Keratinocyte (primary cell): ENCODE measurements at places on chromosomes 16 and 17.

DNA sequence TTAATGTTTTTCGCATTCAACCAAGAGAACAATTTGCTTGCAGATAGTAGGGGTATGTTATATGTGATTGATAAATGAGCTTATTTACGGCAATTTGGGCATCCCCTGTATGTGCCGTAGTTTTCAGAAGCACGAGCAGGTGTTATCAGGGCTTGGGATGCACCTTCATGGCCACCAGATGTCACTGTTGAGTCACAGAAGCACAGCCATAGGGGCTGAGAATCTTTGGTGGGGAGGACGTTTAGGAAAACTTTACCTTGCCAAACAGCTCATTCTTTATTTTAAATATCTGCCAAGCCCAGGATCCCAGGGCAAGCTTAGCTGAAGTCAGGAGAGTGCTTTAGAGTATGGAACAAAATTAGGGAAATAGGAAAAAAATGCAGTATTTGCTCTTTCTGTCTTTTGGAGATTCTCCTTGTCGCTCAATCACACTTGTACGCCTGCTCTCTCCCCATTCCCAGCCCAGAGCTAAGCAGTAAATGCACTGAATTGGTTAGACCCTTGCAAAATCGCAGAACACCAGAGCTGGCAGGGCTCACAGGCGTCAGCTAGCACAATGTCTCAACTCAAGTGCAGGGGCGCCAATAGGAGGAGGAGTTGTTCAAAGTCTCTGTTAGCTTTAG lies 93.6 kb upstream of the MPHOSPH6 start:
- H3K4me1 ChIP-seq = no peaks in the 10 kb centered on the region
- no peak overlapping the region for H3K4me3 ChIP-seq
- no peak for DNase-seq
- no peak overlapping the region for H3K27ac ChIP-seq
- H3K27me3 ChIP-seq = peaks cover 16% of the 10 kb centered on the region

DNA sequence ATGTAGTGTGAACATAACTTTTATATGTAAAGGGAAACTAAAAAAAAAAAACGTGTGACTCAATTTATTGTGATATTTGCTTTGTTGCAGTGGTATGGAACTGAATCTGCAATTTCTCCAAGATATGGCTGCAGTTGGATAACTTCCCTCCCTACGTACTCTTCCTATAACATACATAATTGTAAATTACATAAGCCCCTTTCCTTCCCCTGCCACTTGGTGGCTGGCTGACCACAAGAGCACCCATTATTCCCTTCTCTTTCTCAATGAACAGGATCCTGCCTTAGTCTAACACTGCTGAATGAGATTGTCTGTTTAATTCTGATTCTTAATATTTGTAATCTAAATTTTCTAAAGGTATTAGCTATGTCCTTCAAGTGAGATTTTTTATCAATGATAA lies 27.8 kb downstream of the CCL4 start:
- no peak overlapping the region for H3K27ac ChIP-seq
- no peak overlapping the region for H3K4me3 ChIP-seq
- no peaks in the 10 kb centered on the region for H3K4me1 ChIP-seq
- H3K27me3 ChIP-seq = peaks cover 4% of the 10 kb centered on the region
- no peak for DNase-seq

DNA sequence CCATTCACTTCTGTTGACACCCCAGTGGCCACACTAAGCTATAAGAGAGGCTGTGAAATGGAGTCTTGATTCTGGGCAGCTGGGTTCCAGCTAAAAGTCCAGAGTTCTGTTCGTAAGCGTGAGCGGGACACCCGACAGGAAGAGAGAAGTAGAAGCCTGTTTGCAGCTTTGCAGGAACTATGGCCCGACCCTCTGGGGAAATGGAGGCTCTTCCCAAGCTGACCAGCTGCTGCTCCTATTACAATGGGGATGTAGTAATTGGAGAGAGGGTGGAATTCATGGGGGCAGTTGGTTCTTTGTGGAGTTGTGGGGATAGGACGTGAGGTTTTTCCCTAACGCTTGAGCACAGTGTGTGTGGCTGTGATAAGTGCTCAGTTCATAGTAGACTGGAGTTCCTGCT lies 28.4 kb downstream of the UBALD1 start:
- no peaks in the 10 kb centered on the region for H3K36me3 ChIP-seq
- H3K4me3 ChIP-seq = no peak overlapping the region
- H3K27ac ChIP-seq = no peak overlapping the region
- H3K4me1 ChIP-seq = no peaks in the 10 kb centered on the region
- DNase-seq = no peak
- peaks cover 3% of the 10 kb centered on the region for H3K27me3 ChIP-seq

DNA sequence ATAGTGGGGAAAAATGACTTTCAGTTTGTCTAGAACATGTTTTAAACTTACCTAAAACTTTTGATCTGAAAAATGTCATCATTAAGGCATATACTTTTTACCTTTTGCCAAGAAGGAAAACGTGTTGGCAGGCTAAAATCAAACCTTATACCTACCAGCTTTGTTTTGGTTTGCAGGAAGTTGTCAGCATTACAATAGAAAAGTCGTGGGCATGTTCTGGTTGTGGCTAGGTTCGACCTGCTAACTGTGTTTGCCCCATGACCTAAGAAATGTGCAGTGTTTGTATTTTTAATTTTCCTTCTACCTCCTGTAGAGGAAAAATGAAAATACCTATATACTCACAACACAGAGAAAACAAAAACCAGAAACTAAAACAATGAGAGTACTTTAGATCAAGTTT lies 13.0 kb downstream of the SKAP1 start:
- H3K27me3 ChIP-seq = peaks cover 19% of the 10 kb centered on the region
- no peaks in the 10 kb centered on the region for H3K36me3 ChIP-seq
- no peaks in the 10 kb centered on the region for H3K4me1 ChIP-seq
- no peak overlapping the region for H3K4me3 ChIP-seq
- DNase-seq = no peak

DNA sequence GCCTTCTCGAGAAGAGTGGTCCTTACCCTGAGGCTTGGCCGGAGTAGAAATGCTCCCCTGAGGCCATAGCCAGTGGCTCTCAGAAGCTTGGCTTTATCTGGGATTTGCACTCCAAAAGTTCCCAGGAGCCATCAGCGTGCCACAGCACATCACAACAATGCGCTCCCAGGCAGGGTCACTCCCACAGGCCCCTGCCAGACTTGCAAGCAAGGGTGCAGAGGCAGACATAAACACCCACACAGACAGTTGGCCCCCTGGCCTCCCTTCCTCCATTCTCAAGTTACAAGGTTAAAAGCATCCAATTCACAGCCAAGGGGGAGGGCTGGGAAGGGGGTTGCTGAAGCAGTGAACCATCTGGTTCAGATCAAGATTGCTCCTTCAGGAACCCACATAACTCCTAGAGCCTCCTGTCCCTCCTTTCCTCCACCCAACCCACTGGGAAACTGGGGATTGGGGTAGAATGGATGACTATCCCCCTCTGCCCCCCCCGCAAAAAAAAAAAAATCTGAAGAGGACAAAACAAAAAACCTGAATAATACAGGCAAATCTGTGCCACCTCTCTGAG lies 1.8 kb downstream of the ST3GAL2 start:
- H3K27me3 ChIP-seq = no peaks in the 10 kb centered on the region
- H3K4me1 ChIP-seq = peaks cover 31% of the 10 kb centered on the region
- no peak overlapping the region for H3K4me3 ChIP-seq

DNA sequence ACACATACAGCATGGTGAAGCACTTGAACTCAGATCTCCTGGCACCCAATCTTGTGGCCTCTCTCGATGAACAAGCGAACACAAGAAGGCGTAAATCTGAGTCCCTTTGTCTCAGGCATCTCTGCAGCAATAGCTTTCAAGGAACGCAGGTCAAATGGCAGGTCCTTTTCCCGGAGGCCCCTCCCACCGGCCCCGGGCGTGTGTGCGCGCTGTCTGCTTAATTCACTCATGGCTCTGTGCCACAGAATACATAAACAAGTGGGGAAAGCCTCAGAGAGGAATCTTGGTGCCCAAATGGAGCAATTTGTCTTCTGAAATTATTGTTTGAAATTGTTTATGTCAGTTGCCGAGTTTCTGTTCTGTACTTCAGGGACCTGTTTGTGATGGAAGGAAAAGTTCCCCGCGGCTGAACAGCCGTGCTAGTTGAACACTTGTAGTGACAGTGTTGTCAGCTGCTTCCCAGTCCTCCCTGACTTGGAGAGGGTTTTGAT lies 14.8 kb downstream of the MYOCD start:
- DNase-seq = no peak
- H3K27ac ChIP-seq = no peak overlapping the region
- H3K4me3 ChIP-seq = no peak overlapping the region
- H3K36me3 ChIP-seq = no peaks in the 10 kb centered on the region

GRCh38 chr16:23950898-23951297 lies 115.1 kb downstream of the PRKCB start:
- H3K27ac ChIP-seq = no peak overlapping the region
- no peak overlapping the region for H3K4me3 ChIP-seq

DNA sequence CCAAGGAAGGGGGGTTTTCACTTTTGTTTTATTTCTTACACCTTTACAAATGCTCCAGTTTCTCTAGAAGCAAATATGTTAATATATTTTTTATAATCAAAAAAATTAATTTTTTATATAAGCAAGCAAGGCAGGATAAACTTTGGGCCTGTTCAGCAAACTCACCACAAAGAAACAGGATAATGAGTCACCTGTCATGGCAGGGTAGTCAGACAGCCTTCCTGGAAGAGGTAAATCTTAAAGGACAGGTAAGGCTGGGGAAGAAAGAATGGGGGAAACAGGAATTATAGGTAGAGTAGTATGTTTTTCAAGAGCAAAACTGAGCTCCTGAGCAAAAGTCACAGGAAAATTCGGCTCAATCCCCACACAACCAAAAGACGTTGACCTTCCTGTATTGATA lies 186.3 kb upstream of the SOX9 start:
- H3K36me3 ChIP-seq = no peaks in the 10 kb centered on the region
- H3K27me3 ChIP-seq = no peaks in the 10 kb centered on the region
- H3K4me3 ChIP-seq = no peak overlapping the region
- H3K27ac ChIP-seq = no peak overlapping the region
- peaks cover 24% of the 10 kb centered on the region for H3K4me1 ChIP-seq

- DNase-seq = no peak
- H3K36me3 ChIP-seq = peaks cover 32% of the 10 kb centered on the region
- H3K4me1 ChIP-seq = no peaks in the 10 kb centered on the region
- H3K4me3 ChIP-seq = no peak overlapping the region
- no peaks in the 10 kb centered on the region for H3K27me3 ChIP-seq
- H3K27ac ChIP-seq = no peak overlapping the region
Measured at GRCh38 chr16:56362706-56363105, 62.6 kb downstream of the AMFR start.

DNA sequence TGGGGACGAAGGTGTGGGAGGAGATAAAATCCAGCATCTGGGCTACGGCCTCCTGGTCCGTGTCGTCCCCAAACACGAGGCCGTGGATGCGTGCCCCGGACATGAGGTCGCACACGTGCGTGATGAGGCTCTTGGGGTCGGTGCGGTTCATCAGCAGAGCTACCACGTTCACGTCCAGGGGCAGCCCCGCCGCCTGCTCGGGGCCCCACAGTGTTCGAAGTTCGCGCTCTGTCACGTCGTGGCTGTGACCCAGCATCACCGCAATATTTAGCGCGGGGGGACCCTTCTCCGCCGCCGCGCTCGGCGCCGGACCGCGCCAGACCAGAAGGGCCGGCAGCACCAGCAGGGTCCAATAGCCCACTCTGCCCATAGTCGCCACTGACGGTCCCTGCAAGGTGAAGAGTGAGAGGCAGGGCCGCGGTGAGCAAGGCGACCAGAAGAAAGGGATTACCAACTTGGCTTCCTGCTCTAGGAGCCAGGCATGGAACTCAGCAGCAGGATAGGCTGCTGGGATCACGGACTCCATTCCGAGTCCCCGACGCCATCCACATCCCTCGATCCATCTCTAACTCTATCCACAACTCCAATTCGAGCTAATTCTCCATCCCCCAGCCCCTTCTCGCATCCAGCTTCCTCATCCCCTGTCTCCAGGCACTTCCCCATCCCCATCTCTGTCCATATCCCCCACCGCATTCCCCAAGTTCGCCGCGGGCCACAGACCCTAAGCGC lies 2.0 kb downstream of the GRIN2A start:
- no peak for DNase-seq
- H3K27ac ChIP-seq = no peak overlapping the region
- peaks cover 47% of the 10 kb centered on the region for H3K27me3 ChIP-seq
- H3K4me1 ChIP-seq = peaks cover 10% of the 10 kb centered on the region
- no peaks in the 10 kb centered on the region for H3K36me3 ChIP-seq

GRCh38 chr17:64219571-64219970 lies 43.5 kb downstream of the TEX2 start:
- no peak for DNase-seq
- no peak overlapping the region for H3K4me3 ChIP-seq
- H3K27me3 ChIP-seq = no peaks in the 10 kb centered on the region
- no peak overlapping the region for H3K27ac ChIP-seq
- H3K4me1 ChIP-seq = peaks cover 7% of the 10 kb centered on the region
- H3K36me3 ChIP-seq = peaks cover 3% of the 10 kb centered on the region

GRCh38 chr17:81995463-81996231 lies 18.2 kb downstream of the ASPSCR1 start:
- no peaks in the 10 kb centered on the region for H3K27me3 ChIP-seq
- H3K4me1 ChIP-seq = peaks cover 14% of the 10 kb centered on the region
- H3K4me3 ChIP-seq = no peak overlapping the region
- no peak overlapping the region for H3K27ac ChIP-seq
- DNase-seq = no peak

- no peaks in the 10 kb centered on the region for H3K36me3 ChIP-seq
- H3K27ac ChIP-seq = no peak overlapping the region
- peaks cover 11% of the 10 kb centered on the region for H3K27me3 ChIP-seq
- no peaks in the 10 kb centered on the region for H3K4me1 ChIP-seq
- H3K4me3 ChIP-seq = no peak overlapping the region
- DNase-seq = no peak
Measured at GRCh38 chr17:19558946-19559345, 25.3 kb downstream of the SLC47A1 start.

DNA sequence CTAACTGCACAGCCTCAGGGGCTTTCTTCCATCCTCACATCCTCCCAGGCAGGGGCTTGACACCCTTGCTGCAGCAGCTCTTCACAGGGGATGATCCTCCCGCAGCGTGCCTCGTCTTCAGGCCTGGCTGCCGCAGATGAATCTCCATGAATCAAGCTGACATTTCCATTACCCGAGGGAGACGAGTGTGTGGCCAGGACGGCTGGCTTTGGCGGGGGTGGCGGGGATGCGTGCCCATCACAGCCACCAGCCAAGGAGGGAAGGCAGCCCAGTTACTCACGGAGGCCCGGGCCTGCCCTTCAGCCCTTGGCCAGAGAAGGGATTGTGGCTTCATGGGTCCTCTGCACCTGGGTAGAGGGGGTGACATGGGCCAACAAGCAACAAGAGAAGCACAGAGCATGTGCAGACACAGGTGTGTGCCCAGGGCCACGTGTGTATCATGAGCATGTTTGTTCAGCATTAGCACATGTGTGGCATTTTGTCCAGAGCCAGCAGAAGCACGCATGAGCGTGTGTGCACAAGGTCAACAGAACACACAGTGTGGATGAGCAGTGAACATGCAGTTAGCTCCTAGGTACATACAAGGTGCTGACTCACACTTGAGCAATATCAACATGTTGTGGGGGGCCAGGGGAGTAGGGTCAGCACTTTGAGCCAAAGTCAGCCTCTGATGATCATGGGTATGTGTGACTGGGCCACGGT lies 236.4 kb downstream of the KATNIP start:
- H3K27me3 ChIP-seq = no peaks in the 10 kb centered on the region
- H3K36me3 ChIP-seq = no peaks in the 10 kb centered on the region
- DNase-seq = no peak
- no peaks in the 10 kb centered on the region for H3K4me1 ChIP-seq
- no peak overlapping the region for H3K27ac ChIP-seq

GRCh38 chr16:80580109-80580832 lies 39.5 kb downstream of the DYNLRB2 start:
- no peak overlapping the region for H3K4me3 ChIP-seq
- H3K36me3 ChIP-seq = no peaks in the 10 kb centered on the region
- H3K27me3 ChIP-seq = no peaks in the 10 kb centered on the region
- H3K27ac ChIP-seq = no peak overlapping the region

GRCh38 chr17:9850151-9850550 lies 24.4 kb downstream of the GLP2R start:
- no peak for DNase-seq
- no peak overlapping the region for H3K27ac ChIP-seq
- no peaks in the 10 kb centered on the region for H3K27me3 ChIP-seq
- no peak overlapping the region for H3K4me3 ChIP-seq
- no peaks in the 10 kb centered on the region for H3K4me1 ChIP-seq
